Aorta (tissue), 5 donors: ENCODE measurements at places on chromosomes 5 and 9. TPM values are rescaled to one million over a fixed set of nuclear protein-coding genes. Genes with fewer than 3 reads are reported as not detected.
A peak's percentile ranks its signal among the peaks of the same experiment; 100 is the strongest.

FOXD4L5 gene
- total RNA-seq, result 0.19 TPM

DNA sequence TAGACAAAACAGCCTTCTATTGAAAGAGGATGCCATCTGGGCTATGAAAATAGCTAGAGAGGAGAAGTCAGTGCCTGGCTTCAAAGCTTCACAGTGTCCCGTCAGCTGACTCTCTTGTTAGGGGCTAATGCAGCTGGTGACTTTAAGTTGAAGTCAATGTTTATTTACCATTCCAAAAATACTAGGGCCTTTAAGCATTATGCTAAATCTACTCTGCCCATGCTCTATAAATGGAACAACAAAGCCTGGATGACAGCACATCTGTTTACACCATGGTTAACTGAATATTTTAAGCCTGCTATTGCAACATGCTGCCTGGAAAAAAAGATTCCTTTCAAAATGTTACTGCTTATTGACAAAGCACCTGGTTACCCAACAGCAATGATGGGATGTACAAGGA is 309.1 kb downstream of the NTRK2 start:
- H3K36me3 ChIP-seq, result no peaks in the 10 kb centered on the region
- no peak overlapping the region for H3K27ac ChIP-seq
- no peak for DNase-seq
- H3K27me3 ChIP-seq, result no peaks in the 10 kb centered on the region
- no peaks in the 10 kb centered on the region for H3K4me1 ChIP-seq

DNA sequence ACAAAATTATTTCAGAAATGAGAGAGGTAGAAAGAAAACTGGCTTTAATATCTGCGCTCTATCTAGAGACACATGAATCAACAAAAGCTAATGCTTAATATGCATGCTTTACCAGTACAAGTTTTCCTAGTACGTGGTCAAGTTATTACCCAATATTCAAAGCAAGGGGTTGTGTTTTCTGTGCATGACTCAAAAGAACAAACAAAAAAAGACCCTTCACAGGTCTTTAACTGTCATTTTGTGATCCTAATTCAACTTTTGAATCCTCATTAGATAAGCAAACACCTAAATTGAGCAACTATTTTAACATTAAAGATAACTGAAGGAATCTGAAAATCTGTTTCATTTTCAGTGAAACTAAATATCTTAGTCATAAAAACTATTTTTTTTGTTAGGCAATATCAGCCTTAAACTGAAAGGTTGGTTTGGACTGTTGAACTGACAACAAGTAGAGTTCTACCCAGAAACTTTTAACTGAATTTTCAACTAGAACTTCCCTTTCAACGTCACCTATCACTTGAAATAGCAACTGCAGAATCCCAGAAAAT is 12.5 kb downstream of the ST8SIA4 start:
- H3K4me3 ChIP-seq, result no peak overlapping the region
- H3K36me3 ChIP-seq, result no peaks in the 10 kb centered on the region
- H3K4me1 ChIP-seq, result no peaks in the 10 kb centered on the region
- no peaks in the 10 kb centered on the region for H3K27me3 ChIP-seq
- DNase-seq, result no peak

DNA sequence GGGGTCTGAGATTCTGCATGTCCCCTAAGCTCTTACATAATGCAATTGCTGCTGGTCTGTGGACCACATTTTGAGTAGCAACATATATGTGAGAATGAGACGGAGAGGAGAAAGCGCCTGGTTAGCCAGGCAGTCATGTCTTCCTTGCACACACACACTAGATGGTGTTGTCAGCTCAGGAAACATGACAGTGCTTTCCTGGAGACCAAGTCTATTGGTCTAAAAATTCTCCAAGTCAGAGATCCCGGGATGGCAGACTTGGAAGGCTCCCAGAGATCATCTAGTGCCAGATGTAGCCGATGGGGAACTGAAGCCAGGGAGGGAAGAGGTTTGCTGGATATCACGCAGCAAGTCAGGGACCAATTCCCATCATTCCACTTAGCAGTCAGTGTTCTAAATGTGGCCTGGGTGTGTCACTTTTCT is 53.4 kb downstream of the GALNT12 start:
- H3K27me3 ChIP-seq, result no peaks in the 10 kb centered on the region
- peak; percentile 74 for DNase-seq
- H3K27ac ChIP-seq, result no peak overlapping the region
- no peak overlapping the region for H3K4me3 ChIP-seq

GRCh38 chr5:168850683-168851082 is 271.5 kb upstream of the PANK3 start:
- H3K36me3 ChIP-seq, result no peaks in the 10 kb centered on the region
- no peak overlapping the region for H3K27ac ChIP-seq
- no peaks in the 10 kb centered on the region for H3K27me3 ChIP-seq
- no peak for DNase-seq

CCNB1 gene
- total RNA-seq, result 4.6 TPM

OR1Q1 gene
- not detected for total RNA-seq

GRCh38 chr5:34494111-34494755 is 161.9 kb upstream of the RAI14 start:
- H3K4me1 ChIP-seq, result peaks cover 16% of the 10 kb centered on the region
- no peak overlapping the region for H3K4me3 ChIP-seq
- DNase-seq, result no peak
- H3K36me3 ChIP-seq, result no peaks in the 10 kb centered on the region
- H3K27ac ChIP-seq, result peak overlapping the region; percentile 15
- no peaks in the 10 kb centered on the region for H3K27me3 ChIP-seq

DNA sequence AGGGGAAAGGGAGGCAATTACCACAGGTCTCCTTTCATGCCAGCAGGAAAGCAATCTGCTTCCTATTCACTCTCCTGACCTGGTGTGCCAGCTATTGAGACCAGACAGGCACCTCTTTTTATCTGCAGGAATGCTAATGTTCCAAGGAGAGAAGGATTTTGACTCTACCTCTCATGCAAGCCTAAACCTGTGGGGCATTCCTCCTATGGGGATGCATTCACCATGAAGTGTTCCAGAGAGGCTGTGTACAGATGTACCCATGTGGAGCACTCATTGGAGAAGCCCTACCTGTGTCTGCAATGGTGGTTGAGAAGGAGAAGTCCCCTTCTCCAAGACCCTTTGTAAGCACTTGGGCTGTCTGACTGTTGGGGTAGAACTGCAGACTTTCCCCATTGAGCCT is 45.4 kb upstream of the EDIL3 start:
- H3K4me3 ChIP-seq, result no peak overlapping the region
- no peaks in the 10 kb centered on the region for H3K36me3 ChIP-seq
- DNase-seq, result no peak
- no peaks in the 10 kb centered on the region for H3K27me3 ChIP-seq
- no peak overlapping the region for H3K27ac ChIP-seq

KCNMB1 gene
- total RNA-seq, result 30.0 TPM
